ENCODE measurements at places on chromosomes 5 and 9. TPM values are rescaled to one million over a fixed set of nuclear protein-coding genes. Genes with fewer than 3 reads are reported as not detected.

Gene ERMP1
- 25.2 TPM for total RNA-seq

Gene CXXC5
- 38.3 TPM for total RNA-seq

Gene KYAT1
- total RNA-seq, result 8.0 TPM

Gene PTPDC1
- 13.7 TPM for total RNA-seq

Gene PCDHAC1
- total RNA-seq, result 10.1 TPM

Gene LCP2
- not detected for total RNA-seq

Gene PPIC
- 44.8 TPM for total RNA-seq

Gene DOCK8
- total RNA-seq, result 8.9 TPM

Gene PPP6C
- total RNA-seq, result 26.3 TPM

Gene INSYN2B
- total RNA-seq, result 0.49 TPM

Gene C8G
- total RNA-seq, result 1.5 TPM

Gene ADAMTS19
- total RNA-seq, result 12.8 TPM

GRCh38 chr5:168987543-168988300 lies 313.2 kb downstream of the SLIT3 start:
- DNase-seq, result peak; percentile 58

- DNase-seq, result no peak
These were observed 18.6 kb downstream of the IRF1 start for GRCh38 chr5:132471944-132472343.

- DNase-seq, result no peak
These were observed 2.6 kb upstream of the TXNDC8 start for GRCh38 chr9:110340306-110340705.

GRCh38 chr9:89412951-89413350 lies 85.0 kb downstream of the SEMA4D start:
- DNase-seq, result no peak

- DNase-seq, result no peak
These were observed 1.3 kb downstream of the ASTN2 start for GRCh38 chr9:117413346-117414219.

GRCh38 chr9:133263557-133263956 lies 11.4 kb downstream of the ABO start:
- no peak for DNase-seq

DNA sequence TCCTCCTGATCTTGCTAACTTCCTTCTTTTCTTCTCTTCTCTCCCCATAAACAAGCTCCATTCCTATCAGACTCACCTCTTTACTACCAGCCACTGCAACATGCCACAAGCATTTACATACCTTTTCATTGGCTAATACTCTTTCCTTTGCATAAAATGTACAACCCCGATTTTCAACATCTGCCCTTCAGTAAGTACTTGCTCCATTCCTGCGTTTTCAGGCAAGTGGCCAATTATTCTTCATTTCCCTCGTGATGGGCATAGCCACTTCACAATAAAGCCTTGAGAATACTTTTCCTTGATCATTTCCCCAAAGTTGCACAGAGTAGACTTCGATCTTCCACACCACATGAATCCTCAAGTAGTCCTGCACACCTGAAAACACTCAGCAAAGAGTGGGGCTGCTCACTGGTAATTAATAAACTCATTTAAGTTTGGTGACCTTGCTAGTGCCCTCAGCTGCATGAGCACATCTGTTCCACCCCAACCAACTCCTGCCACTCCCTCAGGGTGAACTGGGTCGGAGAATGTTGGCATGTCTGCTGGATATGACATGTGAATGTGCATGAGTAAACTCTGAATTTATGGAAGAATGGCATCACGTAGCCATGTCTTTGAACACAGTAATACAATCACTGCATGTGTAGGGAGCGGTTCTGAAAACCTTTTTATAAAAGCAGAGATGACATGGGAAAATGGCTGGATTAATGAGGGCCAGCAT lies 535.8 kb downstream of the SEMA5A start:
- DNase-seq, result no peak

DNA sequence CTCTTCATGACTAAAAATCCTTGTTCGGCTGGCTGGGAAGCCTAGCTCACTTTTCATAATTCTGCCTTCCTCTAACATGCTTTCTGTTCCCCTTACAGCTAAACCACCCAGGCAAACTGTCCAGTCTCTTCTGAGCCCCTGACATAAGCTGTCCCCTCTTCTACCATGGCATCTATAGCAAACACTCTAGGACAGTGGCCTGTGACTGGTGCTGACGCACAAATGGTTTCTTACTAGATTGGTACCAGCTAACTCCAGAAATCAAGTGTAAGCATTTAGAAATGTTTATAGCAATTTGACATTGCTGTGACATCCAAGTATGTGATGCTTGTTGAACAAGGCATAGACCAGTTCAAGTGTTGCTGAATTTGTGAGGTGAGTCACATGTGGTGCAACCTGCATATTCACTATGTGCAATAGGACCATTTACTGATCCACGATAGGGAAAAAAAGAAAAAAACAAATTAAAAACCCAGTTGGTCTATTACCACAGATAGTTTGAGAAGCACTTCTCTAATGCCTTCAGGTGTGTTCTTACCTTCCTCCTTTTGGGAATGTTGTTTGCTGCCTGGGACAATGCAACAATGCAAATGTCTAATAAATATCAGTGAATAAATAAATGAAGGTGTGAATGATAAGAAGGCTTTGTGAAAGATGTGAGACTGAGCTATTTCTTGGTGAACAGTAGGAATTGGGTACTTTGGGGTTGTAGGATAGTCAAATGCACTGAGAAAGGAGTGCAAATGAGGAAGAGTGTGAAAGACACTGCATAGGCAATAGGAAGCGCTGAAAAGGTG lies 22.4 kb downstream of the ELOVL7 start:
- no peak for DNase-seq

GRCh38 chr9:111179577-111179976 lies 141.3 kb upstream of the LPAR1 start:
- DNase-seq, result no peak

DNA sequence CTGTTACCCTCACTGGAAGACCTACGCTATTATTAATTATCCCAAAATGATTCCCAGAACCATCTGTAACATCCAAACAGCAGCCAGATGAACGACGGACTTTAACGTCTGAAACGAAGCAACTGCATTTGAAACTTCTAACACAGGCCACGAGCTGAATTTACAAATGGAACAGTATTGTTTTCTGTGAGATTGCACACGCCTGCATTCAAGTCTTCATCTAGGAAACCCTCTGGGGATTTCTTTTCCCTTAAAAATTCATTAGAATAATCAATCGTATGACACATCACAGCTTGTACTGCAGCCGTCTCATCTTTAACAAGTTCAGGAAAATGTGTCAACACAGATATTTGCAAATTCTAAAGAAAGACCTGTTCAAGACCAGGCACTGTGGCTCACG lies 80.2 kb downstream of the MYO10 start:
- no peak for DNase-seq

DNA sequence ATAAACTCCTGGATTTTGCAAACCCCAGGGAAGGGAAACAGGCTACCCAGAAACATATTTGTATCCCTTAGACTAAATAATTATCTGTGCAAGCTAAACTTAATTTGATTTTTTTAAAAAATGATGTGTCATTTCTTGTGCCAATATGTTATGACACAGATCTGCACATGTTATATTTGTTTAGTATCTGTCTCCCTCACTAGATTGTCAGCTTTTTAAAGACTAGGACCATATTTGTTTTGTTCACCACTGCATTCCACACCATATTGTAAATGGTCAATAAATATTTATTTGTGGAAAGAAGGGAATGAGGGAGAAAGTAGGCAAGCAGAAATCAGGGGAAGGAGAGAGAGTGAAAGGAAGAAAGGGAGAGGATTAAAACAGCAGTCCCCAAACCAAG lies 143.3 kb upstream of the TNPO1 start:
- no peak for DNase-seq

- DNase-seq, result no peak
These were observed 37.0 kb downstream of the DMRTA1 start for GRCh38 chr9:22483528-22484070.

DNA sequence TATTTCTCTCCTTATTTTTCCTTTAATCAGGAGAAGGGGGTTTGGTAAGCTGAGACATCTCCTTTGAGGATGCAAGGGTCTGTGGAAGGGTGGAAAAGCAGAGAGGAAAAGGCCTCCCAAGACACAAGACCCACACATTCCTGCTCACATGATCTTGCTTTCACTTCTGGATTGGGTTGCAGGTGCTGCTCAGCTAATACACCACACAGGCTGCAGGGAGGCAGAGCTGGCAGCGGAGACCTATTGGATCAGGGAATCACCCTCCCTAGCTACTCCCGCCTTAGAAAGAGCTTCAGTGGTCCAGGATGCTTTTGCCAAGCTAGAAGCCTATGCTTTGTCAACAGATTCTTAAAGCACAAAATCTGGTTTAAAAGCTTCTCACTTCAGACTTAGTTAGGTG lies 87.6 kb upstream of the IL33 start:
- DNase-seq, result no peak

- no peak for DNase-seq
These were observed 43.2 kb downstream of the RFK start for GRCh38 chr9:76351006-76351405.

GRCh38 chr5:150670275-150670947 lies 9.4 kb downstream of the MYOZ3 start:
- no peak for DNase-seq

GRCh38 chr5:39224196-39224761 lies 4.9 kb upstream of the FYB1 start:
- DNase-seq, result no peak

DNA sequence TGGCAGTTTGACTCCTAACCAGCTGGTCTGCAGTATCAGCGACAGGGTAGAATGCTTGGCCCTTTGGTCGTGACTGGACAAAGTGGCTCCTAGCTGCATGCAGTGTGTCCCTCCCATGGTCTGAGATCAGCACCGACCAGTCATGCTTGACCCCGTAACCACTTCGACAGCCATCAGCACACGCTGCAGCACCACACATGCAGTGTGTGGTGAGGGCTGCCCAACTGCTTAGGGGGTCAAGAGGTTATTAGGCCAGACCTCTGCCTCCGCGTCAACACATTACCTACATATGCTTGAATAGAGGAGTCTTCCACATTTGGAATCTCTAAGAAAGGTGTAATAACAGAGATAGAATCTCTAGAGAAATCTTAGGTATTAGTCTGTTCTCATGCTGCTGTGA lies 139.1 kb downstream of the FSTL4 start:
- DNase-seq, result no peak

- DNase-seq, result no peak
These were observed 9.2 kb downstream of the GALNT10 start for GRCh38 chr5:154199671-154200220.

DNA sequence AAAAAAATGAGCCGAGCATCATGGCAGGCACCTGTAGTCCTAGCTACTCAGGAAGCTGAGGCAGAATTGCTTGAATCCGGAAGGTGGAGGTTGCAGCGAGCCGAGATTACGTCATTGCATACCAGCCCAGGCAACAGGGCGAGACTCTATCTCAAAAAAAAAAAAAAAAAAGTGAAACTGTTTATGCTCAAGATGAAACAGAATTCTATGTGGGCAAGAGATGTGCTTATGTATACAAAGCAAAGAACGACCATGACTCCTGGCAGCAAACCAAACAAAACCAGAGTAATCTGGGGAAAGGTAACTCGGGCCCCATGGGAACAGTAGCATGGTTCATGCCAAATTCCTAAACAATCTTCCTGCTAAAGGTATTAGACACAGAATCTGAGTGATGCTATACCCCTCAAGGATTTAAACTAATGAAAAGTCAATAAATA lies 32.6 kb upstream of the PLAC8L1 start:
- no peak for DNase-seq

- DNase-seq, result peak; percentile 69
These were observed 1.2 kb downstream of the SSBP2 start for GRCh38 chr5:81749561-81750307.

DNA sequence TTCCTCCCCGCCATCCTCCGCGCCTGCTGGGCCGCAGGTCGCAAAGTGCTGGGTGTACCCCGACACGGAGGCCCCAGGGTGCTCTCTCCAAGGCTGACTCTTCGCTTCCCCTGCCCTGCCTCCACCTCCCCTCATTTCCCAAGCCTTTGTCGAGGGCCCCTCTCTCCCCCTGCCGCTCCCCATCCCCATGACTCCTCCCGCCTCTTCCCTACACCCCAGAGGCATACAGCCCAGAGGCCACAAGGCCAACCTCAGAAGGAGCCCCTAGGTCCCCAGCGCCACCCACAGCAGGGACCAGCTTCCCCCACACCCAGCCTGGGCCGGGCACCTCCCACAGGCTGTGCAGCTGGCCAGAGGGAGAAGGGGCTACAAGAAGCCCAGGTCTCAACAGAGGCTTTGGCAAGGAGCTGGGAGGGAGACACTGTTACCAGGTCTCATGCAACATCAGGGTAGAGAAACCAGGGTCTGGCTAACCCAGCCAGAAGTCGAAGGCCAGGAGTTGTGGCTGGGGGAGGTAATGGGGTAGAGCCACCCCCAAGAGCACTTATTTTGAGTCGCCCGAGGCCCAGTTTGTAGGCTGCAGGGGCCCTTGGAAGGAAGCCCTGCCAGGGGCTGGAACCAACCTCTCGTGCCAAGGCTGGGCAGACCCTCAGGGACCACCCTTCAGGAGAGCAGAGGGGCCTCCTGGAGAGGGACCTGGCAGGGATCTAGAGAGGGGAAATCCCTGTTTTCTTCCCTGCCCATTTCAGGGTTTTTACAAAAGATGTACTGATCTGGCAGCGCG lies 24.5 kb upstream of the SARDH start:
- DNase-seq, result peak; percentile 29

GRCh38 chr9:14238518-14238917 lies 75.4 kb downstream of the NFIB start:
- no peak for DNase-seq

DNA sequence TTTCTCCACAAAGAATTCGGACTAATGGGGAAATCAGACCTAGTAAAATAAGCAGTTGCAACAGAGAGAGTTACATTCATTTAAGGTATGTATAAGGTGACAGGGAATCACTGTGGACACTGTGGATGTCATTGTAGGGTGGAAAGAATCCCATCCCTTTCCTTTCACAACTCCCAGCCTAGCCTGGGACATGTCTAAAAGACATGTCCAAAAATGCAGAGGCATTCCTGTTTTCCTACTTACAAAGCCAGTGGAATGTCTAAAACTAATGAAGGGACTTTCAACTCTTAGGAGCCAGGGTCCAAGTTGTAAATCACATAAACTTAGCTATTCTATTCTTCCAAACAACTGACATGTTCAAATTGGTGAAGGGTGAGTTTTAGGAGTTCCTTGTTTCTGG lies 511.0 kb downstream of the PRELID2 start:
- DNase-seq, result no peak

- DNase-seq, result no peak
These were observed 591.1 kb downstream of the SEMA5A start for GRCh38 chr5:8954801-8955200.

DNA sequence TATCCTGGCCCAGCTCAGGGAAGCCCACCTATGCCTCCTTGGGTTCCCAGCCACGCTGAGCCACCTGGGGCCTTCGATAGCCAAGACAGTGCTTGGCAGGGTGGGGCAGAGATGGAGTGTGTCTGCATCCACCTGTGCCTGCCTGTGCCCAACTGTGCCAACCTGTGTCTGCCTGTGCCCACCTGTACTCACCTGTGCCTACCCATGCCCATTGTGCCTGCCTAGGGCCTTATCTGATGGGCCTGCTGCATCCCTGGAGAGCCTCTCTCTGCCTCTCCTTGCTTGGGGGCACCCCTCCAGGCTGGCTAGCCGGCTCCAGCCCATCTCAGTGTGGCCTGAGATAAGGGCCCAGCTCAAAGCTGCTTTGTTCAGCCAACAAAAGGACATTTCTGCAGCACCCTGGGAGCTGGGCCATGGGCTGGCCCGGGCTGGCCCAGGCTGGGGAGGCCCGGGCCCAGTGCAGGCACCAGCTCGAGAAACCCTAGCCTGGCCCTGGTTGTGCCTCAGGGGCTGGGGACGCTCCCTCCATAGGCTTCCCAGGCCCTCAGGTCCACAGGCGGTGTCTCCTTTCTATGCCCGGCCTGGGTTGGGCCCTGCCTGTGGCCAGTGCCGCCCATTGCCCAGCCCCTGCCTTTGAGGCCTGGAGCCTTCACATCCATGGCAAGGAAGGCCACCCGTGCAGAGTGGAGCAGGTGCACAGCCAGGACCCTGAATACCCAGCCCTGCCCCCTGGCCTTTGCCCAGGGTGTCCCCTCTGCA lies 37.3 kb upstream of the NOTCH1 start:
- DNase-seq, result no peak

Data from mesothelial cell of epicardium (in vitro differentiated cells).